Lower leg skin (tissue), 4 donors: ENCODE measurements at places on chromosomes 2 and 18. TPM values are rescaled to one million over a fixed set of nuclear protein-coding genes. Genes with fewer than 3 reads are reported as not detected.

LRRTM1 gene
- not detected for total RNA-seq

KCNG3 gene
- 0.88 TPM for total RNA-seq

UGT1A3 gene
- total RNA-seq, result 0.30 TPM

SAG gene
- total RNA-seq, result not detected

CHST10 gene
- 0.66 TPM for total RNA-seq

CCDC148 gene
- total RNA-seq, result 1.6 TPM

SLC1A4 gene
- total RNA-seq, result 8.3 TPM

SLC5A7 gene
- not detected for total RNA-seq

DNA sequence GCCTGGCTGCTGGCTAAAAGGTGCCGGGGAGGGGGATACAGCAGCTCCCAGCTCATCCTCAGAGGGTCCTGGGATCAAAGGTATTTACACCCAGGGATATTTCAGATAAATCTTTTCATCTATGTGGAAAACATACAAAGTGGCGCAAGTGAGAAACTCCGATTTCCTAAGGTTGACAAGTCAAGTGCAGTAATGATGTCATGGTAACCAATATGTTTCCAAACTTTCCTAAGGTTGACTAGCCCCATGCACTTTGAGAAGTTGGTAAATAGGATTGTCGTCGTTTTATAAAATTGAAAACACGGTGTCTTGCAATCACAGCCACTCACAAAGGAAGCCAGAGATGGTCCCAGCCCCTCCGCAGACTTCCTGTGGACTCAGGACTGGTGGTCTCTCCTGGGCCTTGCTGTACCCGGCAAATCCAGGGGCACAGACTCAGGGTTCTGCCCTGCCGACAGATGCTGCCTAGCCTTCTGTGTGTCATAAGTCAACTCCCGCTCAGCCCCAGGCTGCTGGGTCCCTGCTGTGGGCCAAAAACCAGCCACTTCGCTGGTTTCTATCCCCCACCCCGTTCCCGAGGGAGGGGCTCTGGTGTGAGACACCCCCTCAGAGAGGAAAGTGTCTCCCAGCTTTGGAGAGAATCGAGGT, 111.2 kb upstream of the PPP1CB start:
- no peak for DNase-seq

DNA sequence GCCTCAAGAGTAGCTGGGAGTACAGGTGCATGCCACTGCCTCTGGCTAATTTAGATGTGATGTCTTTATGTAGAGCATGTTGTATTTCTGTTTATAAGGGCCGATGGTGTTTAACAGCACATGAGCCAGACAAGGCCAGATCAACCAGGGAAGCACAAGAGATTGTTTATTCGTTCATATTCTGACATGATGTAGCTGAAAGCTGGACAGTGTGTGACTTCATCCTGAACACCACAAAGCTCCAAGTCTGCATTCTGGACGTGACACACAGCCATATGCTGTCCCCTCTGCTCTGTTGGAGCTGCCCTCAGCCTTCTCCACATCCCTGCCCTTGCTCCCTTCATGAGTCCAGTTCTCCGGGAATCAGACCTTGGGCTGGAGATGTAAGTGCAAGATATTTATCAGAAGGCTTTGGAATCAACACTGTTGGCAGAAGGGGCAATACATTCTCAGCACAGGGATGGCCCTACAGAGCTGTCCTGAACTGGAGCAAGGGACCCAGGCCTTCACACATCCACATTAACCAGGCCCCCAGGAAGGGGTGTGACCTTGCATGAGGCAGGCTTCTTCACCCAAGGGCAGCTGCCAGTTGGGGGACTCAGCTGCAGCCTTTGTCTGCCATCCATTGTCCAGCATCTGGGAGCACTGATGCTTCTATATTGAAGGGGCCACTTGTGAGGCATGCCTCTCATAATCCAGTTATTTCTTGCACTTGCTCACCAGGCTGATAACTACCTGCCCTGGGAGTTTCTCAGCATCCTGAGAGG, 38.5 kb downstream of the EDAR start:
- DNase-seq, result no peak

DNA sequence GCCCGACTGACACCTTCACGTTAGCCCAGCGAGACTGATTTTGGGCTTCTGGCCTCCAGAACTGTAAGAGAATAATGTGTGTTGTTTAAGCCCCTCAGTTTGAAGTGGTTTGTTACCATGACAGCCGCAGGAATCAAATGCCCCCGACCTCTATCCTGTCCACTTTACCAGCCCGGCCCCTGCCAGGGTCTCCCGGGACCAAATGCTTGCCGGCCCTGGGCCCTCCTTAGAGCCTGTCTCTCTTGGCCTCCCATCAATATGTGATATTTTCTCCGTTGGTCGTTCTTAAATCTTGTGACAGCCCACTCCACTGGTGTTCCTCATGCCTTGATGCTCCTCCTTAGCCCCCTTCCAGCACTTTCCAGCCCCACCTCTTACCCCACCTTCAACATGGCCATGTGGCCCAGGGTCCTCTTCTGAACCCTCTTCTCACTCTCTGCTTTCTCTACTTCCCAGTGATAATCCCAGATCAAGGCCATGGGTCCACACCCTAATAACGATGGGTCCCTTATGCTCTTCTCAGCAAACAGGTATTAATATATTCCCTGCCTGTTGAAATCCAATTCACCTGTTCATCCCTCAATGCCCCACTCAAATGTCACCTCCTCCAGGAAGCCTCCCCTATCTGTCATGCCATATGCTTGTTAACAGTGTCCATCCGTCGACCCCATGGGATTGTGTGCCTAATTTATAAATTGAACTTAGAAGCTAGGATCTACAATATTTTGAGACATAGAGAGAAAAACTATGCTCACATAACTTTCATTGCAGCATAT, 192.8 kb downstream of the ZFP36L2 start:
- DNase-seq, result peak; percentile 74

DNA sequence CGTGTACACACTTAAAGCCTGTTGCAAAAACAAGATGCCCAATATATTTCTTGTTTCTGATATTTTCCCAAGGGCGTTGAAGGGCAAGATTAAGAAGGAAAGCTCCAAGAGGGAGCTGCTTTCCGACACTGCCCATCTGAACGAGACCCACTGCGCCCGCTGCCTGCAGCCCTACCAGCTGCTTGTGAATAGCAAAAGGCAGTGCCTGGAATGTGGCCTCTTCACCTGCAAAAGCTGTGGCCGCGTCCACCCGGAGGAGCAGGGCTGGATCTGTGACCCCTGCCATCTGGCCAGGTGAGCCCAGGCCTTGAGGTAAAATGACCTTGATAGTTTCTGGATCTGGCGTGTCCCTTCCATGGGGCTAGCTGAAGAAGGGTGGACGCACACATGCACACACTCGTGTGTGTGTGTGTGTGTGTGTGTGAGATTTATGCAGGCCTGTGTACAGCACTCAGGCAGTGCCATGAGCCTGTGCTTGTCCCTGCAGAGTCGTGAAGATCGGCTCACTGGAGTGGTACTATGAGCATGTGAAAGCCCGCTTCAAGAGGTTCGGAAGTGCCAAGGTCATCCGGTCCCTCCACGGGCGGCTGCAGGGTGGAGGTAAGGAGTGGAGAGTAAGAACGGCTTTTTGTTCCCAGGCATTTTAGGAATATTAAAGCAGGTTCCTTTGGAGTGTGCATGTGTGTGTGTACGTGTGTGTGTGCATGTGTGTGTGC, 23.6 kb downstream of the MLPH start:
- no peak for DNase-seq

DNA sequence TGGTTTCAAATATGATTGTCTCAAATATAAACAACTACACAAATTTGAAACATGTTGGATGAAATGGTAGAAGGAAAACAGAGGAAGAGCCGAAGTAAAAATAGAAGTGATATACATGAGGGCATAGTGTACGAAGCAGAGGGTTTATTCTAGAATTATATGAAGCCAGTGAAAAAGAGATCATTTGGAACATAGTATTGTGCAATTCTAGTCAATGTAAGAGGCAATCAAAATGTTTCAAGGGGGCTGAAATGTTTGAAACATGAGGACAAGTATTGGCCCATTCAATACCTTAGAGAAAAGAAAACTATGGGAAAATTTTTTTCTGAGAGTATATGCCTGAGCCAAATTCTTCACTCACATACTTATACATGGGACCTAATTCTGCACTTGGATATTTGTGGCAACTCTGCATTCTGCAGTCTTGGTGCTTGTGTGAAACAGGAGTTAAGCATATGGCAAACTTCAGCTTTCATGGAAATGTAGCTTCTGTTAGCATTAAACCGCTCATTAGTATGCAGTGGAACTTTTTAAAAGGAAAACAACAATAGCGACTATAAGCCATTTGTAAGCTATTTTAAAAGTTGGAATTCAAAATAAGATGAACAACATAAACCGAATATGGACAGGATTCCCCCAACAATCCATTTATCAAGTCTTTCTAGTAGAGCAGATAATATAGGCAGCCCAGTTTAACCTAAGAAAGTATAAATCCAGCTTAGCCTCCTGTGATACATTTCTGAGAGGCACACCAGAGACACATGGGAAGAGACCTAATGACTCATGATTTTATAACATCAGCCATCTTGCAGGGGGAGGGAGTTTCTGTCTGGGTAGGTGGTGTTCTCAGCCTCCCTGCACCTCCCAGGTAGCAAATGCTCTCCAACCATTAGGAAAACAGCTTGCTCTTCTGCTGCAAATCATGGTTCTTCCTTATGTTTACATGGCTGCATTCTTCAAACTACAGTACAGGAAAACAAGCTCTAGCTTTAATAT, 197.8 kb downstream of the PAX3 start:
- DNase-seq, result no peak

DNA sequence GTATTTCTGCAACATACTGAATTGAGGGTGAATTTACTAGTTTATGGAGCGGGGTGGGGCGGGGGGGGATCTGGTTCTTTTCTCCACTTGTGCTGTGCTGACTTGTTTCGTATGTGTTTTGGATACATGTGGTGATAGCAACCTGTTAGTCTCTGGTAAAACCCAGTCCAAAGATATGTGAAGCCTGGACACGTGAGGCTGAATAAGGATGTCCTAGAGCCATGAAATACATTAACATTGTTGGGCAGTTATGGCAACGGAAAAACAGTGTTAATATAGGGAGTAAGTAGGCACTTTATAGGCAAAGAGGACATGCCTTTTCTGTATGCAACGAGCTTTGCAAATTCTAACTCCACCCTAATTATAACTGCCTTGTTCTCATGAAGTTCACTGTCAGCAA, 42.1 kb upstream of the NEMP2 start:
- DNase-seq, result no peak

GRCh38 chr2:55999790-56000189, 76.2 kb upstream of the EFEMP1 start:
- no peak for DNase-seq

DNA sequence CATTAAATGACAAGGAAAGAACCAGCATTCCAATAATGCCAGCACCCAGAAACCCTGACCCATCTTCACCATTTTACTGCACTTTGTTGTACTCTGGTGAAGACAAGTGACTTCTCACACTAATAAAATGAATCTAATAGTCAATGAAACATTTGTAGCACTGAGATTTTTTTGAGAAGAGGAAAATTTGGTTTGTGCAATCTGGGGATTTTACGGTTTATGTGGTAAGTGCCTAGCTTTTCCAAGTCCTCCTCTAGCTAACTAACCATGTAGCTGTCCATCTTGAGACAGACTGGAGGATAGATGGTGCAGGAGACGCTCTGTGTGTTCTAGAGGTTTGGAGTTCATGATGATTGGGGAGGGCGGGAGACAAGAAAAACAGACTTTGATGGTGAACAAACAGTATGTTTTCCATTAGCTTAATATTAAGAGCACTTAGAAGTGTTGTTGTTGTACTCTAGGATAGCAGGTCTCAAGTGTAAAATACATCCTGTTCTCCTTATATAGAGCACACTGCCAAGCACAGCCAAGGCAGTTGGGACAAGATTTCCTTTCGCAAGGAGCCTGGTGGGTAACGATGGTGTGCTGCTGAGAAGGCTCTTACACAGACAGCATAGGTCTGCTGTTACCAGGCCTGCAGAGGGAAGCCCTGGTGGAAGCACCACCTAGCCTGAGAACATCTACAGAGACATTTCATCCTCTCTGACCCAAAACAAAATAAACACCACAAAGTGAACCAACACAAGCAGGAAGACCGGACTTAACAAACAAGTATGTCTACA, 83.7 kb downstream of the BCL11A start:
- no peak for DNase-seq

GRCh38 chr18:78496079-78496478, 483.5 kb upstream of the SALL3 start:
- no peak for DNase-seq
